AML-193 (cell line): ENCODE measurements at places on chromosomes 12 and 14.
A peak's percentile ranks its signal among the peaks of the same experiment; 100 is the strongest.

DNA sequence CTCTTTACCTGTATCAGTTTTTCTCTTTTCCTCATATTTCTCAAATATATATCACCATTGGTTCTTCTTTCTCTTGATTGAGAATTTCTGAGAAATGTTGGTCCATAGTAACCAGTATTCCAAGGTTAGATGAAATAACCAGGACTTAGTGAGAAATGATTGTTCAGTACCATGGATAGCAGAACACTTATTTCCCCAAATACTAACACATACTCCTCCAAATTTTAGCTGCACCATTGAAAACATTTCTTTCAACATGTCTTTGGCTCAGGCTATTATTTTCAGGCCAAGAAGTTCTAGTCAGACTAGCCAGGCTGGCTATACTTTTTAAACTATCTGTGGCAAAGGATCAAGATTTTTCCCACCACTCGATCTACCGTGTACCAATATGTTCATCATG, 113.3 kb downstream of the PTPRO start:
- DNase-seq, result no peak

GRCh38 chr12:61487728-61488127, 772.5 kb upstream of the USP15 start:
- no peak for DNase-seq

DNA sequence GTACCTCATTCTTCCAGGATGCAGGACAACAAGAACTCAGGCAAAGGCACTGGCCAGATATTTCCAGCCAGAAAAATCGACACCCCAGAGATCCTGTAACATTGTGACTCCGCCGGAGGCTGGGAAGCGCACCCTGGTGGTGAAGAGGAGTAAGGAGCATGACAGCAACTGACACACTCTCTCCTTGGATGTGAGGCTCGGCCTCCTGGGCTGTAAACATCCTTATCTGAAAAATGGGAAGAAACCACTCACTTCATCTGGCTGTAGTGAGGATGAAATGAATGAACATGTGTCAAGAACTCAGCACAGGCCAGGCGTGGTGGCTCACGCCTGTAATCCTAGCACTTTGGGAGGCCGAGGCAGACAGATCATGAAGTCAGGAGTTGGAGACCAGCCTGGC, 27.5 kb downstream of the TCHP start:
- peak; percentile 59 for DNase-seq

GRCh38 chr14:72975770-72976169, 49.5 kb downstream of the DCAF4 start:
- DNase-seq, result no peak

DNA sequence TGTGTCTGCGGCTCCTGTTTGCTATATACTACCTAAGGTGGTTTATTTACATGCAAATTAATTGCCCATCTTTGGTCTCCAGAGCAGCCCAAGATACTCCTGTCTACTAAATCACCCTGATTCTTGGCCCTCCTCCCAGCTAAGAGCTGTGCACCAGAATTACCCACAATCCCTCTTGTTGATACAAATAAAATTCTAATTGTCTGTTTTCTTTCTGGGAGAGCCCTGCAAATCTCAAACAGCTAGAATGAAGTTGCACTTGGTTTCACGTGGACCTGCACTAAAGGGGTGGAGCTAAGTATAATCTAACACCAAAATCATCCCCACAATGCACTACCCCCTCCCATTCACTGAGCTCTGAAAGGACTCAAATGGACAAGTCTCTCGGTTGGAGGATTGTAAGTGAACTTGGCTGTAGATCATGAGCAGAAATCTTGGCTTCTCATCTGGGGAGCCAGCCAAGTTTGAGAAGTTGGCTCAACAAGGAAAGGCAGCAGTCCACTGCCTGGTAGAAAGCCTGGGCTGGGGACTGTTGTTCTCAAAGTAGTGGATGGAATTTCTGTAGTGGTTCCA, 6.6 kb downstream of the MAX start:
- DNase-seq, result no peak

DNA sequence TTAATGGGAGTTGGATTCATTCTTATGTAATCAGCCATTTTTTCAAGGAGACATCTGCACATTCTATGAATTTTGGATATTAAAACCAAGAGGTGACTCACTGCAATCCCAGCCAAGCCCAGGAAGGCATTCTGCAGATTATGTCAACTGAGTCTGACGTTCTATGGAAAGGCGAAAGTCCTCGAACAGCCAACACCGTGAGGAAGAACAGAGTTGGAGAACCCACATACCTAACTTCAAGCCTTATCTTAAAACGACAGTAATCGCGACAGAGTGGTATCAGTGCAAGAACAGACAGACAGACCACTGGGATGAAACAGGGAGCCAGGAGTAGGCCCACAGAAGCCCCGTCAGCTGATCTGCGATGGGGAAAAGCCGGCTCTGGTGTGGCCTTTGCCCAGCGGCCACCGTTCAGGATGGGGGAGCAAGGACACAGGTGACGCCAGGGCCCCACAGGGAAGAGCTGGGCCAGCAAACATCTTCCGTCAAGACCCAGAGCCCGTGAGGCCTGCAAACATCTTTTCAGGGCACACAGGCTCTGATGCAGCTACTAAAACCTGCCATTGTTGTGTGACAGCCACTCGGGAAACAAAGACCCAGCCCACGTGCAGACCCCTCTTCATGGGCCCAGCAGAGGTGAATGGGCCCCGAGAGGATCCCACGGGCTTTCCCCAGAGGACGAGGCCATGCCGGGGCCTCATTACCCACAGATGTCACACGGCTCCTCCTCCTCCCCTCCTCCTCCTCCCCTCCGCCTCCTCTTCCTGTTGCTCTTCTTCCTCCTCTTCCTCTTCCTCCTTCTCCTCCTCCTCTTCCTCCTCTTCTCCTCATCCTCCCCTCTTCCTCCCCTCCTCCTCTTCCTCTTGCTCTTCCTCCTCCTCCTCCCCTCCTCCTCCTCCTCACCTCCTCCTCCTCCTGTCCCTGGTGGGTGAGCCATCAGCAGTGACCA, 277.6 kb downstream of the ADGRD1 start:
- DNase-seq, result no peak

- DNase-seq, result no peak
Observed at GRCh38 chr14:43168371-43168925, 1338.6 kb downstream of the FSCB start.

DNA sequence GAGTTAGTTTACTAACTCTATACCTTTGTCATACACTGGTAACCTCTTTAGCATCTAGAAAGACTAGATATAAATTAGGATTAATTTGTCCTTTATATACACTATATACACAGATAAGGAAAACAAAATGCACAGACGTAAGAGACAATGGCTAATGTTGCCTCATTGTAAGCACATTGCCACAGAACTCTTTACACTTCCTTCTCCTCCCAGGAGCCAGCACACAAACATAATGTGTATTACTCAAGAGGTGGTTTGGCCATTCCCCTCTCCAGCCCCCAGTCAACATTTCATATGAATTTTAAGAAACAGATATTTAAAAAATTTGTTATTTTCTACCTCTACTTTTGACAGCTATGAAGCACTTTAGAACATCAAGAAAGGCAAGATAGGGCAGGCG, 131.4 kb upstream of the OR4E1 start:
- DNase-seq, result peak; percentile 19

DNA sequence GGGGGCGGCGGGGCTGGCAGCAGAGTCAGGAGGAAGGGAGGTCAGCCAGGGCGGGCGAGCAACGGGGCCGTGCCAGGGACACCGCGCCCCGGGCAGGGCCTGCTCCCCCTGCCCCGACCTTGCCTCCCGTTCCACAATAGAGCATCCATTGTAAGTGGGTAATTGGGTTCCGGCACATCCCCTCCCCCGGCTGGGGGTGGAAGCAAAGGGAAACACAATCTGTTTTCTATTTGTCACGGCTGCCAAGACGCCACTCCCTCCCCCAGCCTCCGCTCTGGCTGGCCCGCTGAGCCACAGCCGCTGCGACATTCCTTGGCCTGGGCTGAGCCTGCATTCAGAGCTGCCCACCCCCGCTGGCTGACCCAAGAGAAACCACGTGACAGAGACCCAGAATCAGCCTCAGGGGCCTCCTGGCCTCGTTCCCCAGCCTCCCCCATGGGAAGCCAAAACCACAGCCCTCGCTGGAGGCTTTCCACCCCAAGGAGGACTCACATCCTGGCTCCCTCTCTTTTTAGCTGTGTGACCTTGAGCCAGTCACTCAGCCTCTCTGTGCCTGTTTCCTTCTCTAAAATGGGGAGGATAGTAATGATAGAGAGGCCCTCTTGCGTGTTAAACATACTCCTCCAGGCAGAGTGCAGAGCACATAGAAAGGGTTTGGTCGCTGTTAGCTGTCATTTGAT, 117.6 kb downstream of the SCARB1 start:
- DNase-seq, result no peak

GRCh38 chr12:115708801-115709200, 568.7 kb downstream of the MED13L start:
- no peak for DNase-seq
